ENCODE measurements at places on chromosomes 7 and 10.

GRCh38 chr7:155381852-155382801 lies 75.8 kb upstream of the EN2 start:
- no peak for DNase-seq

- no peak for DNase-seq
These were observed 1.3 kb downstream of the RFC2 start for GRCh38 chr7:74252893-74253292.

- DNase-seq, result no peak
These were observed 5.1 kb upstream of the NAMPT start for GRCh38 chr7:106289848-106290247.

DNA sequence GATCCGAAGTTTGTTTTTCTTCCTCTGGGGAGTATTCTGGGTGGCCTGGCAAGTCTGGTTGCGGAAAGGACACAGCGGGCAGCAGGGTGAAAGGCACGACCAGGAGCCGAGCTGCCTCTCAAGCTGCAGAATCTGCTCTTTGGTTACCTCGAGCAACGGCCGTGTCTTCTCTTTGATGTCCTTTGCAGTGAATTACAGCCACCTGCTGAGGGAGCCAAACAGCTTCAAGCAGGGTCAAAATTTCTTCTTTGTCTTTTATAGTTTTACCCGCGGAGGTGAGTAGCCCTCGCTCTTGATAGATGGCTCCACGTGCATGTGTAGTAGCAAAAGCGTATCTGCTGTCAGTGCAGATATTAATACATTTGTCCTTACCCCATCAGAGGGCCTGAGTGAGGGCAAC lies 177.3 kb upstream of the MBL2 start:
- DNase-seq, result no peak

- no peak for DNase-seq
These were observed 10.9 kb upstream of the PLAU start for GRCh38 chr10:73900064-73900463.

GRCh38 chr7:115600207-115600606 lies 430.4 kb downstream of the TFEC start:
- no peak for DNase-seq

- no peak for DNase-seq
These were observed 10.0 kb downstream of the ERLIN1 start for GRCh38 chr10:100175875-100176274.

- DNase-seq, result no peak
These were observed 139.4 kb downstream of the ARID5B start for GRCh38 chr10:62040881-62041280.

GRCh38 chr10:11450427-11450826 lies 161.0 kb downstream of the USP6NL start:
- DNase-seq, result no peak

Measured in C1 segment of cervical spinal cord (tissue), 14 donors.